ENCODE measurements at places on chromosomes 13 and 19.
A peak's percentile ranks its signal among the peaks of the same experiment; 100 is the strongest.

GRCh38 chr19:6458695-6459261 lies 814 bp downstream of the SLC25A23 start:
- no peak for DNase-seq

DNA sequence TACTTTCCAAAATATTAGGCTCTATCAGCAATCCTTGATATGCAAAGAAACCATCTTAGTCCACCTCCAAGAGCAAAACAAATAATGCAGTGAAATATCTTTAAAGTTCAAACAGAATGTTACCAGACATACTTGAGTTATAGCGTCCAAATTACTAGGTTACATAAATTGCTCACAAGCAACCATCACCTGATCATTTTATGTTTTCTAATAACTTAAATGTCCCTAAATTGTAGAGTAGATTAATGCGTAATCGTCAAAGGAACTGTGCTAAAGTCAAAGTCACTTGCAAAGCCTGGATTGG lies 350.6 kb upstream of the ARGLU1 start:
- DNase-seq = no peak

- DNase-seq = no peak
Observed at GRCh38 chr19:19059837-19060611, 3.8 kb upstream of the SLC25A42 start.

DNA sequence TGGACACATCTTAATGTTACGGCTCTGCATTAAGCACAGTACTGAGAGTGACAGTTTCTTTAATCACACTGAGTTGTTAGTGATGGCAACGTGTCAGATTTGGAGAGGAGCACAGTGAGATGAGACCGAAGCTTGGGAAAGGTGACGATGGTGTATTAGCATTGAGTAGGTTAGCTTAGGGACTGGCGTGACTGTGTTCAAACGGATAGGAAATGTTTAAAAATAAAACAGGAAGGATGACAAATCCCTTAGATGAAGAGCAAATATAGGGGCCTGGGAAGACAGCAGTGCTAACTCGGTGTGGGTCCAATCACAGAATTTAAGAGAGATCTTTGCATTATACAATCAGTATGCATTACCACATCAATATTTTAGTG lies 384.3 kb downstream of the HS6ST3 start:
- DNase-seq = no peak

DNA sequence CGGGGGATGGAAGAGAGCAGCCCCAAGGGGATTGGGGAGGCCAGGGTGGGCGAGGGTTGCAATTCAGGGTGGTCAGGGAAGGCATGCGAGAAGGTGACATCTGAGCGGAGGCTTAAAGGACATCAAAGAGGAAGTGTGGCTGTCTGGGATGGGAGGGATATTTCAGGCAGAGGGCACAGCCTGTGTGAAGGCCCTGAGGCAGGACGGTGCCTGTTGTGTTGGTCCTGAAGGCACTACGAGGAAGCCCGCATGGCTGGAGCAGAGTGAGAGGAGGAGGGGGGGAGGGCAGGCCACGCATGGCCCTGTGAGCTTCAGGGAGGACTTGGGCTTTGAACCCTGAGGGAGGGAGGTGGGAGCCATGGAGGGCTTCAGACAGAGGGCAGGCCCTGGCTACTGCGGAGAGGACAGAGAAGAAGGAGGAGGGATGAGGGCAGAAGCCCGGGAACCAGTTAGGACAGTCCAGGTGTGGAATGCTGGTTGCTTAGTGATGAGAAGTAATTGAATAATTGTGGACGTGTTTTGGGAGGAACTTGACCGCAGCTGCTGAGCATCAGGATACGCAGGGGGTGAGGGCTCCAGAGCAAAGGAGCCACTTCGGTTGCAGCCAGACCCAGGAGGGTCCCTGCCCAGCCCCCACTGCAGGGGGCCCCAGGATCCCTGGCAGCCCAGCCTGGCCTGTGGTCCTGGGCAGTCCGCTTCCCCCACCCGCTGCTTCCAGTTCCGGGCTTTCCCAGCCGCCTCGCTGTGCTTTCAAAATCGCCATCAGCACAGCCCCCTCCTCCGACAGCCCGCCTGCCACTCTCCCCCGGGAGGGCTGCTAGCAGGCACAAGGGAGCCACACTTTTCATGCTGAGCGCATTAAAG lies 6.2 kb downstream of the TLE6 start:
- DNase-seq = peak; percentile 63

GRCh38 chr13:50635504-50635903 lies 208.0 kb downstream of the DLEU7 start:
- DNase-seq = no peak

DNA sequence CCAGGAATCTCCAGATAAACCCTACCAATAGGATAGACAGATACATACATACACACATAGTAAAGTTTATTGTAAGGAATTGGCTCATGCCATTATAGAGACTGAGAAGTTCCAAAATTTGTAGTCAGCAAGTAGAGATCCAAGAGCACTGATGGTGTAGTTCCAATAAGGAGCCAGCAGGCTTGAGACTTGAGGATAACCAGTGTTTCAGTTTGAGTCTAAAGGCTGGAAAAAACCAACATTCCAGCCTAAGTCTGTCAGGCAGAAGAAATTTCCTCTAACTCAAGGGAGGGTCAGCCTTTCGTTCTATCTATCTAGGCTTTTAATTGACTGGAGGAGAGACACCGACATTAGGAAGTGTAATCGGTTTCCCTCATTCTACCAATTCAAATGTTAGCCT lies 110.2 kb upstream of the TSHZ3 start:
- peak; percentile 12 for DNase-seq

GRCh38 chr19:18420930-18421329 lies 1.7 kb downstream of the SSBP4 start:
- DNase-seq = no peak

GRCh38 chr13:41054212-41054877 lies 7.0 kb upstream of the WBP4 start:
- peak; percentile 59 for DNase-seq

- no peak for DNase-seq
Observed at GRCh38 chr19:5588441-5588840, 20.7 kb upstream of the TINCR start.

DNA sequence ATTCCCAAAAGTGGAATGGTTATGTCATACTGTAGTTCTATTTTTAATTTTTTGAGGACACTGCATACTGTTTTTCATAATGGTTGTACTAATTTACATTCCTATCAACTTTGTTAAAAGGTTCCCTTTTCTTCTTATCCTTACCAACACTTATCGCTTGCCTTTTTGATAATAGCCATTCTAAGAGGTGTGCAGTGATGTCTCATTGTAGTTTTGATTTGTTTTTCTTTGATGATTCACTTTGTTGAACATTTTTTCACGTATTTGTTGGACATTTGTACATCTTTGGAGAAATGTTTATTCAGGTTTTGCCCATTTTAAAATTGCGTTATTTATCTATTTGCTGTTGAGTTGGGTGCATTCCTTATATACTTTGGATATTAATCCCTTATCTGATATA lies 188.8 kb upstream of the SPRY2 start:
- DNase-seq = peak; percentile 45

DNA sequence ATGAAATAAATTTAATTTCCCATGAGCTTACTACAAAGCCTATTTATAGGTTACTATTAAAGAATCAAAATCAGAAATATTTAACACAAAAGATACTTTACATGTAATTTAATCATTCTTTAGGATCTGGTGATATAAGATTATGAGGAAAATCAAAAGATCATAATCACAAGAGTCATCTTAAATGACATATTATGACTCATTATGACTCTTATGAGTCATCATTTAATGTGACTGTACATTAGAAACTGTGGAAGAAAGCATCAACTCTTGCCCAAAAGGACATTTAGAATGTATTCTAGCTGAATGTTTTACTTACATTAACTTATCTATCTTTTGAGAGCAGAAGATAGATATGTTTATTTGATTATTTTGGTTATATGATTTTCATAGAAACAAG lies 458.6 kb downstream of the DCT start:
- DNase-seq = peak; percentile 77

GRCh38 chr19:58346961-58347929 lies 6.0 kb downstream of the A1BG start:
- peak; percentile 75 for DNase-seq

- peak; percentile 82 for DNase-seq
Observed at GRCh38 chr13:26019881-26020870, 31.6 kb downstream of the SHISA2 start.

- no peak for DNase-seq
Observed at GRCh38 chr19:7729211-7729610, 2.7 kb downstream of the CLEC4G start.

GRCh38 chr13:112686364-112686763 lies 3.5 kb upstream of the ATP11A start:
- DNase-seq = no peak

DNA sequence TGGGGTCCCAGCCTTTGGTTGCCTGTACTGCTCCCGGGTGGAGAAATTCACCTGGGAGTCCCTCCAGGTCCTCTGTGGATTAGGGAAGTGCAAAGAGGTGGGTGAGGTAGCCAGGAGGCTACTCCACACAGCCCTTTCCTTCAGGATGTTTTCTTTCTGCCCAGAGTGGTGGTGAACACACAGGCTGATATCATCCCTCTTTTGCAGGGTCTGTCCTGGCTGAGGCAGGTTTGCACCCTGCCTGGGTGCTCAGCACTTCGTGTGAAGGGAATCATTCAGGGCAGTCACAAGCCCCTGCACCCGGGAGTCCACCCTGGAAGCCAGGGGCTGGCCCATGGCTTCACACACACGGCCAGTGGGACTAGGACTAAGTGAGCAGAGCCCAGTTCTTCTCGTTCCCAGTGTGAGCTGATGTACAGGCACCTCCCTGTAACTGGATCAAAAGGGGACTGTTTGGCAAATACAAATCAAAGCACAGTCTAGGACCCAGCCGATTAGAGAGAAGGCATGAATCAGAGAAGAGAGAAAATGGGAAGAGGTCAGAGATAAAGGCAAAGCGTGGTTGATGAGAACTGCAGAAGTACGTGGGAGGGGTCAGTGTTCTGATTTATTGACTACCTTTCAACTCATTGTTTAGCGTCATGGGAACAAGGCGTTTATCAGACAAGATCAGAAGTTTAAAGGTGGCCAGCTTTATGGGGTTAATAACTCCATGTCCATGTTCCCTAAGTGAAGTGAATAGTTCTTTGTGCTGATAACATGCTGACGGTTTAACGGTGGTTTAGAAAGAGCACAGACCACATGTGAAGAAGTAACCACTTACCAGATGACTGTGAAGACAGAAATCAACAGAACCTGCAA lies 30.4 kb upstream of the SPATA13 start:
- no peak for DNase-seq

DNA sequence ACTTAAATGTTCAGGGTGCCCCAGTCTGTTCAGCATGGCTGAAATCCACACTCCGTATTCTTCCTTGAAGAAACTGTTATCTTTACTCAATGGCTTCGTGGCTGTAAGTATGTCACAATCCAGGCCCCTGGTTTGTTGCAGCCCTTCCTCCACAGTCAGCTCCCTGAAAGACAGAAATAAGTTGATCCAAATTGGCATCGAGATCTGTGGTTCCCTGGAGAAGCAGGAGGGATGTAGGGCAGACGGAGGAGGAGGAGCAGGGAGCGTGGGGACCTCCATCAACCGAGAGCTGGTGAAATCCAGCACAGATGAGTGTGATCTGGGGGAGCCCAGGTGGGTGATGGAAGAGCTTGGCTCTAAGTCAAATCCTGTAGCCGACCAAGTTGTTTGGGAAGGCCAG lies 304 bp downstream of the TSPAN16 start:
- no peak for DNase-seq

DNA sequence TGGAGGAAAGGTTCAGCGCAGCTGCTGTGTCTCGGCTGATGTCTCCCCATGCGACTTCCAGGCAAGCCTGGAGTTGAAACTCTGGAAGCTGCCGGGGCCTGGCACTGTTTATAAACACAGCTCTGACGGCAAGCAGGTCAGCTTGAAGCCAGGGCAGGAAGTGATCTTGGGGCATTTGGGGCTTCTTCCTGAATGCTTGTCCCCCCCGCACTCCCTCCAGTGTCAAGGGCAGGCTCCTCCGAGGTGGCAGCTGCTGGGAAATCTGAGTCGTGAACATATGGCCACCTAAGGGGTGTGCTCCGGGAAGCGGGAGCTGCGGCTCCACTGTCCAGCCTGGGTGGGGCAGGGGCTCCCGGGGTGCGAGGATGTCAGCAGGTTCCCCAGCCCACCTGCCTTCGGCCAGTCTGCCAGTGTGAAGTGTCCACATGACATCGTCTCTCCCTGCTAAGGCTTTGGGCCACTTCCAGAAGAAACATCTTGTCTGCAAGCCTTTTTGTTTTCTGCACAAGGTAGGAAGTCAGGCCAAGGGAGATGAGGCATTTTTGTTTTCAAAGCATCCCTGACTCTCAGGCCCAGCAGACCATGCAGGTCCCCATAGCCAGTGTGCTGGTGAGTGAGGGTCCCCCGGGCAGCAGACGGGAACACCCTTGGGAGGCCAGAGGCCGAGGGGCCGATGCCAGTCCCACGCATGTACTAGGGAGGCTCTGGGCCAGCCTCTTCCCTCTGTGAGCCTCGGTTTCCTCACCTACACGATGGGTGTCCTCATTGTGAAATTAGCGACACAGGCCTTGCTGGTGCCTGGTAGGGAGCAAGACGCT lies 2.7 kb downstream of the PIAS4 start:
- DNase-seq = no peak

- no peak for DNase-seq
Observed at GRCh38 chr19:58397533-58398037, 2.1 kb downstream of the RNF225 start.

GRCh38 chr19:30106417-30107095 lies 164.5 kb downstream of the URI1 start:
- no peak for DNase-seq

GRCh38 chr19:46383846-46384245 lies 29.5 kb downstream of the CCDC8 start:
- DNase-seq = no peak

GRCh38 chr13:32535115-32535514 lies 3.5 kb downstream of the N4BP2L2 start:
- DNase-seq = no peak

- no peak for DNase-seq
Observed at GRCh38 chr19:38194061-38194701, 29.8 kb downstream of the DPF1 start.

DNA sequence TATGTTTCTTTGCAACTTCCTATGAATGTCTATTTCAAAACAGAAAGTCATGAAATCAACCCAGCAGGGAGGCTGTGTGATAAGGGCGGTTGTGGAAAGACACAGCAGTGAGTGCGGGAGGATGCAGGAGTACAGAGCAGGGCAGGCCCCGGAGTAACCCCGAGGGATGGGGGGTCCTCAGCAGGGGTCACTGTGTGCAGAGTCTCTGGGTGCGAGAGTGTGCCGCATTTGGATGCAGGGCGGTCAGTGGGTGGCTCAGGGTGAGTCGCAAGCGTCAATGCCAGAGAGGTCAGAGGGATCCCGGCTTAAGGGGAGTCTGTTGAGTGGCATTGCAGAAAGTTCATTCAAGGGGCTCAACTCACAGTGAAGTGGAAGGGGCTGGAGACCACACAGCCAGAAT lies 147.8 kb downstream of the STK24 start:
- DNase-seq = no peak

DNA sequence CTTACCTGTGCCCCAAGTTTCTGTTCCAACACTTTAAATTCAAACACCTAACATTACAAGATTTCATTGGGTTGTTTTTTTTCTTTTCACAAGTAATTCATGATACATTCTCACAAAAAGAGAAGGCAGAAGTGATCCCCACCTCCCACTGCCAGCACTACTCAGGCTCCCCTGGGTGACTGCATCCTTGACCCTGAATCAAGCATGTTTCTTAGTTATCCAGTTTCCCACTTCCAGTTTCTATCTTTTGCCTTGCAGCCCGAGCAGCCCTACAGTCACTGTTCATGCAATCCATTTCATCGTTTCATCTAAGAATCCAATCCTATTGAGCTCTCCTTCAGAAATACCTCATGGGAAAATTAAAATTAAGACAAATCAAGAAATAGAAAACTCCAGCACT lies 61.4 kb downstream of the RNASEH2B start:
- no peak for DNase-seq

- no peak for DNase-seq
Observed at GRCh38 chr13:37288057-37288720, 182.7 kb upstream of the CSNK1A1L start.
